ENCODE measurements at places on chromosomes 4 and X.

DNA sequence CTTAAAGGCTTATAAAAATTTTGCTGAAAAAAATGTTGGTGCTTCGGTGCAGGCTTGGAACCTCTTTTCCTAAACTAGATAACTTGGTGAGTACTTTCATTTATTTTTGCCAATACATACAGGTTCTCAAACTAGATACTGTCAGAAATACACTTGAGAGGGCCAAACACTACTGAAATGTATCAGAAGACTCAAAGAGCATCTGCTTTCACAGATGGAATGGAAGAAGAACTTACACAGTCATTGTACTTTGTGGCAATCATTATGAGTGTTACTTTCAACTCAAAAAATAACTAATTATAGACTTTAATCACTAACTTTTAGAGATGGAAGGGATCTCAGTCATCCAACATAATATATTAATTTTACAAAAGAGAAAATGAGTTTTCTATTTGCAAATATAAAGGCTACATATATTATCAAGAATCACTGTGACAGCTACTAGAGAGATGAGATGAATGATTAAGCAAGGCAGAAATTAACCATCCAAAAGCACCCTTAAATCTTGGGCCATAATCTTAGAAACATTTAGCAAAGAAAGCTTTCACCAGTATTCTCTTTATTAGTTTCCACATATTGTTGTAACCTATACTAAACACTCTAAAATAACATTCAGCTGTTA is 1.0 kb downstream of the ENAM start:
- H3K27ac ChIP-seq, result no peak overlapping the region
- H3K27me3 ChIP-seq, result no peaks in the 10 kb centered on the region
- H3K4me1 ChIP-seq, result no peaks in the 10 kb centered on the region
- DNase-seq, result no peak

- peaks cover 9% of the 10 kb centered on the region for H3K27me3 ChIP-seq
- no peak for DNase-seq
- H3K4me1 ChIP-seq, result peaks cover 4% of the 10 kb centered on the region
- no peak overlapping the region for H3K27ac ChIP-seq
- H3K36me3 ChIP-seq, result no peaks in the 10 kb centered on the region
These were observed 141.2 kb upstream of the SCML1 start for GRCh38 chrX:17596061-17596460.

- DNase-seq, result no peak
- no peak overlapping the region for H3K27ac ChIP-seq
- no peak overlapping the region for H3K4me3 ChIP-seq
- no peaks in the 10 kb centered on the region for H3K36me3 ChIP-seq
- no peaks in the 10 kb centered on the region for H3K4me1 ChIP-seq
- H3K27me3 ChIP-seq, result no peaks in the 10 kb centered on the region
These were observed 61.9 kb downstream of the COX18 start for GRCh38 chr4:73007526-73008100.

GRCh38 chr4:105858466-105859040 is 36.7 kb upstream of the NPNT start:
- H3K4me3 ChIP-seq, result no peak overlapping the region
- no peak overlapping the region for H3K27ac ChIP-seq
- no peaks in the 10 kb centered on the region for H3K27me3 ChIP-seq
- H3K36me3 ChIP-seq, result no peaks in the 10 kb centered on the region
- H3K4me1 ChIP-seq, result no peaks in the 10 kb centered on the region

- H3K27me3 ChIP-seq, result no peaks in the 10 kb centered on the region
- DNase-seq, result no peak
- no peak overlapping the region for H3K4me3 ChIP-seq
- no peaks in the 10 kb centered on the region for H3K4me1 ChIP-seq
These were observed 32.3 kb upstream of the TFDP3 start for GRCh38 chrX:133250184-133251100.

- H3K4me1 ChIP-seq, result no peaks in the 10 kb centered on the region
- H3K4me3 ChIP-seq, result no peak overlapping the region
- no peaks in the 10 kb centered on the region for H3K36me3 ChIP-seq
These were observed 615.3 kb downstream of the PDHA2 start for GRCh38 chr4:96455045-96455720.

DNA sequence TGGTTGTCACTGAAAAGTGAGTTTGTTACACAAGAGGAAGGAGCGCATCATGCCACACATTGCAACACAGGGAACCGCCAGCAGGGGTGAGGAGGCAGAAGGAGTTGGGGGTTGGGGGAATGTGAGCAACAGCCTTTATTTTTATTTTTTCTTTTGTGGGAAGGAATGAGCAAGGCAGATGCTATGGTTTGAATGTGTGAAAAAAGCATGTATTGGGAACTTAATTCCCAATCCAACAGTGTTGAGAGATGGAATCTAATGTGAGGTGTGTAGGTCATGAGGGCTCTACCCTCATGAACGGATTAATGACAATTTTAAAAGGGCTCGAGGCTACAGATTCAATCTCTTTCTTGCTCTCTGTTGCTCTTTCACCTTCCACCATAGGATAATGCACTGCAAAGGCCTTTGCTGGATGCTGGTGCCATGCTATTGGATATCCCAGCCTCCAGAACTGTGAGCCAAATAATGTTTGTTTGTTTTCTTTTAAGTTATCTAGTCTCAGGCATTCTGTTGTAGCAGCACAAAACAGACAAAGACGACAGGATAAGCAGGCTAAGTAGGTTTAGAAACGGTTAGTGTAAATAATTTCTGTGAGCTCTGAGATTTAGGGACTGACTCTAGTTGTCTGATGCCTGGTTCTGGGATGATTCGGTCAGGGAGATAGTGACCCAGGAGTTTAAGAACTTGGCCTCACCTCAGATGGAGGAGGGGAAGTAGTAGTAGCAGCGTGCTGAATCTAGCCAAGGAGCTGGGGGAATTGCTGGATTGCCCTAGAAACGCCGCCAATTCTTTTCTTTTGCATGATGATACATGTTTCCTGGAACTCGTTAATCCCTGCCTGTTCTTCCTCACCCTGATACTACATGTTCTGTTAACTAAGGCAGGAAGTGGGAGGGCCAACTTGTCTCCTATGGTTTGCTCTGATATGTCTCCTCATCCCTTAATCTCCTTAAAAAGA is 156.6 kb upstream of the CTSO start:
- H3K4me3 ChIP-seq, result no peak overlapping the region
- no peaks in the 10 kb centered on the region for H3K36me3 ChIP-seq
- no peaks in the 10 kb centered on the region for H3K4me1 ChIP-seq
- no peak for DNase-seq
- H3K27me3 ChIP-seq, result no peaks in the 10 kb centered on the region
- H3K27ac ChIP-seq, result no peak overlapping the region

- H3K36me3 ChIP-seq, result no peaks in the 10 kb centered on the region
- no peak for DNase-seq
- no peak overlapping the region for H3K4me3 ChIP-seq
These were observed 135.0 kb downstream of the REELD1 start for GRCh38 chr4:146349306-146349705.

GRCh38 chr4:171834640-171835039 is 21.4 kb downstream of the GALNTL6 start:
- H3K27ac ChIP-seq, result no peak overlapping the region
- no peaks in the 10 kb centered on the region for H3K36me3 ChIP-seq
- H3K4me3 ChIP-seq, result no peak overlapping the region
- no peaks in the 10 kb centered on the region for H3K27me3 ChIP-seq
- no peak for DNase-seq
- H3K4me1 ChIP-seq, result no peaks in the 10 kb centered on the region

GRCh38 chr4:67160394-67160793 is 384.9 kb downstream of the CENPC start:
- no peak overlapping the region for H3K27ac ChIP-seq
- no peak overlapping the region for H3K4me3 ChIP-seq
- H3K36me3 ChIP-seq, result no peaks in the 10 kb centered on the region
- no peak for DNase-seq

DNA sequence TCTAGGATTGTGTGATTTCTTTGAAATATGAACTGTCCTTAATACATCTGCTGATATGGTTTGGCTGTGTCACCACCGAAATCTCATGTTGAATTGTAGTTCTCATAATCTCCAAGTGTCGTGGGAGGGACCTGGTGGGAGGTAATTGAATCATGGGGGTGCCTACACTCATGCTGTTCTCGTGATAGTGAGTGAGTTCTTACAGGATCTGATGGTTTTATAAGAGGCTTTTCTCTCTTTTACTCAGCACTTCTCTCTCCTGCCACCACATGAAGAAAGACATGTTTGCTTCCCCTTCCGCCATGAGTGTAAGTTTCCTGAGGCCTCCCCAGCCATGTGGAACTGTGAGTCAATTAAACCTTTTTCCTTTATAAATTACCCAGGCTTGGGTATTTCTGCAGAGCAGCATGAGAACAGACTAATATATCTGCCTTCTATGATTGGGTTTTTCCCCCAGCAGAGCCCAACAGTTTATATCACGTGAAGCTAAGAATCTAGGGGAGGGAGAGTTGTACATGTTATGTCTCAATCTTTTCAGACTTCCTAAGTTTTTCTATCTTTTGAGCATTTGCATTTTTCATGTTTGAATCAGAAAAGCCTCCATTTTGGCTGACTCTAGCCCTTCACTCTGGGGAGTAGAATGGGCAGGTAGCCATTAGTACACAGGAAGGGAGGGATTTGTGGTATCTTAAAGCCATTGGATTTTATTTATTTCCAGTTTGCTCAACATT is 58.9 kb downstream of the PLAC1 start:
- H3K4me1 ChIP-seq, result no peaks in the 10 kb centered on the region
- H3K27me3 ChIP-seq, result no peaks in the 10 kb centered on the region
- DNase-seq, result no peak
- no peaks in the 10 kb centered on the region for H3K36me3 ChIP-seq

Measured in spinal cord (tissue), 10 donors.